Esophagus squamous epithelium (tissue), 5 donors: ENCODE measurements at places on chromosomes 5 and 9.

DNA sequence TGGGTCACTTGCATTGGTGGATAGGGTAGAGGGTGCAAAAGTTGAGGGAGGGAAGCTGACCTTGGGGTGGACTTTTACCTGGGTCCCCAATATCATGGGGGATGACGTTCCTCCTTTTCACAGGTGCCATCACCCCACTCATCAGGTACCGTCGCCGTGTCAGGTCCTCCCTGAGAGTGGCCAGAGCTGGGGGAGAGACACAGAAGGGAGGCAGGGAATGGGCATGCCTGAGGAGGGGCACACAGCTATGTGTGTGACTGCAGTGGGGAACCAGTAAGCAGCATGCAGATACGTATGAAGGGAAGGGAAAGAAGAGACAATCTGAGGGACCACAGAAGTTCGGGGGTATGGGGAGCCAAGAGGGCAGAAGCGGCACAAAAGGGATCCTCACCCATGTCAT is 6.5 kb downstream of the CREB3 start:
- DNase-seq, result no peak

- no peak for DNase-seq
Observed at GRCh38 chr9:18834740-18835361, 198.2 kb downstream of the SAXO1 start.

DNA sequence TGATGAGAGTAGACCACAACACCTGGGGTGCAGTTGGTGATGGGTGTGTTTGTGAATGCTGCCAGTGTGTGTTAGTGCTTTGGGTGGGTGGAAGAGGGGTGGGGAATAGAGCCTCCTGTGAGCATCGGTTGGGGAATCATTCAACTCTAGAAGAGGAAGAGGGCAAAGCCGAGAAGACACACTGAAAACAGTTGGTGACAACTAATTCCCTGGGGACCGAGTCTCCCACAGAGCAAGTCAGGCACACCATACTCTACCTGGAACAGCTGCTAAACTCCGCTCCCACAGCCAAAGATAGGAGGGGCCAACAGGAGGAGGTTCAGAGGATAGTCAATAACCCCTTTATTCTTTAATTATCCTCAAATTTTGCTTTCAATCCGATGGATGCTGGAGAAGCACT is 1.6 kb upstream of the ARHGEF39 start:
- DNase-seq, result no peak

- DNase-seq, result no peak
Observed at GRCh38 chr9:94696545-94696944, 30.0 kb upstream of the AOPEP start.

DNA sequence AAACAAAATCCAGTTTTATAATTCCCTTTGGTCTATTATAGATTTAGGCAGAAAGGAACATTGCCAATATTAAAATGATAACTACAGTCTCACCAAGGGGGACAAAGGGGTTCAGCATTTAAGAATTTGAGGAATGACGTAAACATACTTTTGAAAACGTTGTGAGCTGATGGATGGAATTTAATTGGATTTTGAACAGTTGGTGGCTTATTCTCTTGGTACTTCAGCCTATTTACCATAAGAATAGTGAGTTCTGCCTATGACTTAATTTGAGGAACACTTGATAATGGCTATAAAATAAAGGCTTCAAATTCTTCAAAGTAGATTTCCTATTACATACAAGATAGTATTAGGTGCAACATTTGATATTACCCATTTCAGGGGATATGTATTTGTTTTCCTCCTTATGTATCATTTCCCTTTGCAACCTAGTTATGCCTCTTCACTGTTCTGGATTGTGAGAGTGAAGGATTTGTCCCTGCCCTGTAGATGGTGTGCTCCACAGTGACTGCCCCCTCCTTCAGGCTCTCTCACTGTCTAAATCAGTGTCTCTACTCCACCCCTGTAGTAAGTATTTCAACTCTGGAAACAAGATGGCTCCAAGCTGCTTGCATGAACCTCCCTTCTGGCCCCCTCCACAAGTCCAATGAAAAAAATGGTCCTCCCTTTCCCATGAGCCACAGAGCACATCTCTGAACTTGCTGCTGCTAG is 225.6 kb downstream of the ARHGEF28 start:
- DNase-seq, result no peak

- no peak for DNase-seq
Observed at GRCh38 chr9:96116275-96117064, 185.5 kb downstream of the HSD17B3 start.

DNA sequence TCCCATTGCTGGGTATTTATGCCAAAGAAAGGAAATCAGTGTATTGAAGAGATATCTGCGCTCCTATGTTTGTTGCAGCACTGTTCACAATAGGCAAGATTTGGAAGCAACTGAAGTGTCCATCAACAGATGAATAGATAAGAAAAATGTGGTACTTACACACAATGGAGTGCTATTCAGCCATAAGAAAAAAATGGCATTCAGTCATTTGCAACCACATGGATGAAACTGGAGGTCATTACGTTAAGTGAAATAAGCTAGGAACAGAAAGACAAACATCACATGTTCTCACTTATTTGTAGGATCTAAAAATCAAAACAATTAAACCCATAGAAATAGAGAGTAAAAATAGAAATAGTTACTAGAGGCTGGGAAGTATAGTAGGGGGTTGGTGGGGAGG is 1133.1 kb upstream of the ACO1 start:
- no peak for DNase-seq

DNA sequence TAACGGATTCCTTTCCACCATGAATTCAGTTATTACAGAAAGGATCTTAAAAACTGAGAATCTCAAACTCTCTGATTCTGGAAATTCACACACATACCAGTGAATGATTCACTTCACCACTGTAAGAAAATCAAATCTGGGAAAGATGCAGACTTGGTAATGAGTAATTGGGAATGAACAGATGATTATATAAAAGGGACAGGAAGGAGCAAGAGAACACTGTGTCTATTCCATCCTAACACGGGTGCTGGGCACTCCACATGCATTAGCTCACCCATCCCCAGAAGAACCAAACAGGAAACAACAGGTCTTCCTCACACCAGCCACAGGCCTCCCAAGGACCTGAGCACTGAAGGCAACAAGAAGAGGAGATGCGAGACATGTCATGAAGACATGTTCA is 74.8 kb upstream of the ZNF622 start:
- no peak for DNase-seq

DNA sequence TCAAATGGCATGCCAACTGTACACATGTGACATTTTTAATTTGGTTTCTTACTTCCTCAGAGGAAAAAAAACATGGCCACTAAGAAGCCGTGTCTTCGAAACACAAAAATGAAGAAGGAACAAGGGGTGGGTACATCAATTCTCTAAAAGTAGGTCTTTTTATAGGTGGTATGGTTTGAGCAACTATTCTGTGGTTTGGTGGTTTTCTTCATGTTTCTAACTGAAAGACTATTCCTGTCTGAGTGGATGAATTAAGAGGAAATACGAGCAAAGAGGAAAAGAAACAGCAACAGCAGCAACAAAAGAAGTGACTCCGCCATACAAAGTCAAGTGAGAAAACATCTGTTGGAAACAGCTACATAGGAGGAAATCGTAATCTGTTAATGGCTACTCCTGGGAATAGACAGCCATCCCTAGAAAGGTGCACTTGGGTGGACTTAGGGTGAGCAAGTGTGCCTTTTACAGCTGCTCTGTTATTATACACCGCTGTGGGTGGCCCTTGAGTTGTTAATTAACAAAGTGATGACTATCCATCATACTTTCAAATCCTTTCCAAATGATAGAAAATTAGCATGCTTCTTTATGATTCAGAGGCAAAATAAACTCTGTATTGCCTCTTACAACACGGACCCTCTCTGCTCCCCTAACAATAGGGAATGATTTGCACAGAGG is 575.8 kb downstream of the TLE1 start:
- DNase-seq, result no peak

DNA sequence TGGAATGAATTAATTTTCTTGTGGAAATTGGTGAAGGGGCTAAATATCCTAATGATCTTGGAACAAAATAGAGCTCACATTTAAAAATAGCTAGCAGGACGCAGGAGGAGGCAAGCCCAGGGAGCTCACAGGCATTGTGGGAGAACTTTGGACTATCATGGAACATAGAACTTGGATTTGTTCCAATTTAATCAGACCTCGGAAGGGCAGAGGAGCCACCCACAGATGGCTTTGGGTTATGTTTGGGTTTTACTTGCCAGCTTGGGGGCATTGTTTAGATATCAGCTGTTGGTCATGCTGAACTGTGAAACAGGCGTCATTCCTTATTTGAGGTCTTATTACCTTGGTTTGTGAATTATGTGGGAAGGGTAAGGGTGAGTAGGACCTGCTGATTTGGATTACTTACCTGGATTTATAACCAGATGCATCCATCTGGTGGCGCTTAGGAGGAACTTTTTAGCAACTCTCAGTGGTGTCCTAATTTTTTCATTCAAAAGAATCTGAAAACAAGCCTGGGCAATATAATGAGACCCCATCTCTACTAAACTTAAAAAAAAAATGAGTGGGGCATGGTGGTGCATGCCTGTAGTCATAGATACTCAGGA is 14.1 kb upstream of the PTGR1 start:
- DNase-seq, result no peak

DNA sequence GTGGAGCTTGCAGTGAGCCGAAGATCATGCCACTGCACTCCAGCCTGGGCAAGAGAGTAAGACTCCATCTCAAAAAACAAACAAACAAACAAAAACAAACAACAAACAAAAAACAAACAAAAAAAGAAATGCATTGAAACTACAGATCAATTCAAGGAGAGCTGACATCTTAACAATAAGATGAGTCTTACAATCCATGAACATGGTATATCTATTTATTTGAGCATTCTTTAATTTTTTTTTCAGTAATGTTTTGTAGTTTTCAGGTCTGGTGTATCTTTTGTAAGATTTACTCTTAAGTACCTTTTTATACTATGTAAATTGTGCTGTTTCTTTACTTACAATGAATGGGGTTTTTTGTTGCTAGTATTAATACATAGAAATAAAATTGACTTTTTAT is 140.1 kb upstream of the DAPK1 start:
- no peak for DNase-seq

GRCh38 chr5:135553688-135554462 is 18.1 kb upstream of the NEUROG1 start:
- no peak for DNase-seq

DNA sequence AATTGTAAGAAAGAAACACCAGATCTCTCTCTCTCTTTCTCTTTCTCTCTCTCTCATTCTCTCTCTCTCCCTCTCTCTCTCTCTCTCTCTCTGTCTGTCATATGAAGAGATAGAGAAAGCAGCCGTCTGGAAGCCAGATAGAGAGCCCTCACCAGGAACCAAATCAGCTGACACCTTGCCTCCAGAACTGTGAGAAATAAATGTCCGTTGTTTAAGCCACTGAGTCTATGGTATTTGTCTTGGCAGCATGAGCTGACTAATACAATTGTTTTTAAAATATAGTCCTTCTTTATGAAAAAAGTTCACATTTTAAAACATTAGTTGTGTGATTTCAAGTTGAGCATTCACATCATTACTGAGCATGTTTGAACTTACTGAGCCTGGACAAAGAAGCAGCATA is 275.6 kb downstream of the CETN3 start:
- DNase-seq, result no peak

GRCh38 chr5:55254802-55255201 is 21.4 kb upstream of the CCNO start:
- no peak for DNase-seq

GRCh38 chr5:34686762-34687268 is 30.7 kb downstream of the RAI14 start:
- DNase-seq, result no peak

GRCh38 chr5:80487444-80487828 is 464 bp upstream of the FAM151B start:
- DNase-seq, result no peak

GRCh38 chr5:107778647-107779046 is 107.9 kb upstream of the EFNA5 start:
- DNase-seq, result no peak

DNA sequence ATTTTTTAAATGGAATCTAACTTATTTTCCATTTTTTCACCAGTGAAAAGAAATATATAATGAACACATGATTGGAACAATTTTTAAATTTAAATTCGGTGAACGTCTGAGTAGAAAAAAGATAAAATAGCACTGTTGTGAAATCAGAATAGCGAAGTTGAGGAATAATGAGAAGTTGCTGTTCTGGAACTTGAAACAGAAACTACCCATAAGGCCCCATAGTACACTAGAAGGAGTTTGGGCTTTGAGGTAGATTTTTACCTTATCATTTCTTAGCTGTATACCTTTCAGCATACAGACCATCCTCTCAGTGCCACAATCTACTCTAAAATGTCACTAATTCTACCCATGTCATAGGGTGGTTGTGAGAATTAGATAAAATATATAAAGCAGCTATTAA is 35.1 kb downstream of the TDRD7 start:
- DNase-seq, result no peak

GRCh38 chr9:113807173-113808061 is 68.7 kb upstream of the ZNF618 start:
- no peak for DNase-seq

DNA sequence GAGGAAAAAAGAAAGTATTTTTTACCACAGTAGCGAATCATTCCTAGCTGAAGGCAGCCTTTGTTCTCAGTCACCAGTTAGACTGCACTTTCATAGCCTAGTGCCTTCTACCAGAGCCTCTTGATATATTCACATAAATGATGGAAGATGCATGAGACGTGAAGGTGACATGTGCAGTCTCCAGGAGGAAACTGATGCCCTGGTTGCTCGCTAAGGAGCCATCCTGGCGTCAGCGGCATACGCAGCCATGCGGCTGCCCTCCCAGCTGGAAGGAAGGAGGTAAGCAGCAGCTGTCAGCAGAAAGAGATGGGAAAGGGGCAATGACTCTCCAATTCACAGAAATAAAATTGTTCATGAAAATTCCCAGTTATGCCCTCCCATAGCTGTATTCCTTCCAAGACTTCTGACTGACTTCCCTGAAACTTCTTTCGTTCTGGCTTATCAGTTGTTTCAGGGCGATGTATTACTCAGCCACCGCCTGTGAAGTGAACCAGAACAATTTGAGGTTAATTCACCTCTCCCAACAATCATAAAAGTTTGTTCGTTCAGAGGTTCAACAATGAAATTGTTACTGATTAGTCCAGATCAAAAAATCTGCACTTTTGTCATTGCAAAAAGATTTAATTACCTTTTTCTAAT is 331.2 kb downstream of the NR2F1-AS1 start:
- no peak for DNase-seq

- no peak for DNase-seq
Observed at GRCh38 chr5:514101-514485, 10.2 kb downstream of the SLC9A3 start.

GRCh38 chr9:111961009-111961408 is 64.4 kb downstream of the UGCG start:
- DNase-seq, result no peak
